ENCODE measurements at places on chromosomes 7 and 10.

DNA sequence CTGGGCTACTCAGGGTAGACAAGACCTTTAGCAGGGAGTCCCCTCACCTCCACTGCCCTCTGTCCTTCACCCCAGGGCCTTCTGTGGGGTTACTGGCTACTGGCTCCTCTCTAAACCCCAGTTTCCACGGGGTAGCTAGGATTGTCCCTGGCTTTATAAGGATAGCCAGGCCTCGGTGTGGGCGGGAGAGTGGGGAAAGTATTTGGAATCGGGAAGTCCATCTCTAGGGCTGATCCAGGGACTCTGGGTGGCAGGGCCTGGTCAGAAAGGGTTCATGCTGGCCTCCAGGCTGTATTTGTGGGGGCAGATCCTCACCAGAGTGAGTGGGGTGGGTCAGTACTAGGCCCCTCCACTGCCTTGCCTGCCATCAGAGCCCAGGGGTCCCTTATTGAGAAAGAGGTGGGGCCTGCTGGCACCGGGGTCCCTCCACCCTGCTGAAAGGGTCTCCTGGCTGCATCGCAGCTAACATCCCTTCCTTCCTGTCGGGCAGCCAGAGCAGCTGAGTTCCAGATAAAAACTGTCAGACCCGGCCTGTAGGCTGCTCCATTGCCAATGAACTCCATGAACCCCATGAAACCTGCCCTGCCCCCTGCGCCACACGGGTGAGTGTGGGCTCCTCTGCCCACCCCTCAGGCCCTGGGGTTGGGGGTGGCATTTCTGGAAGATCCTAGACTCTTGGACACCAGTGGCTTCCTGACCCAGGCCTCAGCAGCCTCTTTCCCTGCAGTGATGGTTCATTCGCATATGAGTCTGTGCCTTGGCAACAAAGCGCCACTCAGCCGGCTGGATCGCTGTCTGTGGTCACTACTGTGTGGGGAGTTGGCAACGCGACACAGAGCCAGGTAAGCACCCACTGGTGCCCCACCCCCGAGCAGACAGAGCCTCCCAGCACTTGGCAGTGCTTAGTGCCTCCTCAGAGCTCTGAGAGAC lies 7.3 kb downstream of the ZMIZ2 start:
- no peak for DNase-seq

DNA sequence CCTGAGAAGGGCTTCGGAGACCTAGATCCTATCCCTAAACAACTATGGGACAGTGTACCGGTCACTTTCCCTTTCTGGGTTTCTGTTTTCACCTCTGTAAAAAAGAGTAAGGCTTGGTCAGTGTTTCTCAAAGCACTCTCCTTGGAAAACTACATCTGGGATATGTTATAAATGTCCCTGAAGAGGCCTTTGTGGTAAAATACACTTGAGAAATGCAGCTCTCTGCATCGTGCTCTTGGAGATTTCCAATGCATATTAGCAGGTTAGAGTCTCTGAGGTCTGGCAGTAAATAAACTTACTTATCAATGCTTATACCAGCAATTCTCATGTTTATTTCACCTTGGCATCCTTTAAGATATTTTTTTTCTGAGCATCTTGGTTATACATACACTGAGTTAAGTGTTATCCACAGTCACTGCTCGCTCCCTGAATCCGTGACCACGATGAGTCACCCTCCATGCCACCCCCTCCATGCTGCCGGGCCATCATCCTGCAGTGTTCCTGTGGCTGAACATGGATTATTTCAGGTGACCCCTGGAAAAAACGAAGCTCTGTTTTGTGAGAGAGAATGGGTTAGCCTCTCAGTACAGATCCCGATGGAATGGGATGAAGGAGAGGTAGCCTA lies 3.3 kb upstream of the TBXAS1 start:
- no peak for DNase-seq

DNA sequence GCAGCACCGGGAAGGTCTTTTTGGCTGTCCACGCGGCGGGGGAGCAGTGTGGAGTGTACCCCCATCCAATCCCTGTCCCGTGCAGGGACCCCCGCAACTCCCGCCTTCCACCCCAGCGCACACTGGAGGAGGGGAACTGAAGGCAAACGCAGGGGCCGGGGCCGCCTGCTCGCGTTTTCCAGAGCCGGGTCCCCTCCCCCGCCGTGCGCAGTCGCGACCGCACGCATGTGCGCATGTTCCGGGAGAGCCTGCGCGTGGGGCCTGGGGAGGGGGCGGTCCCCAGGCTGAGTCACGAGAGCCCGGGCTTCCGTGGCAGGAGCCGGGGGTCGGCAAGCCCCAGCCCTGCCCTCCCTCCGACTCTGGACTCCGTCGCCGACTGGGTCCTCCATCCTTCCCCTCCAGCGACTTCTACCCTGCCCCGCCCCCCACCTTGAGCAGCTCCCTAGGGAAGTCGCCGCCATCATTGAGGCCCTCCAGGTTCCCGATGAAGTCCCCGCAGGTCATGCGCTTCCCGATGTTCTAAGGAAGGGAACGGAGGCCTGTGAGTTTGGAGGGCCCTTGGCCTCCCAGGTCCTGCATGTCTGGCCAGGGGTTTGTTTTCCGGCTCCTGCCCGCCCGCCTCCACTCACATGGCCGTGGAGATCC lies 8.0 kb downstream of the PSD start:
- no peak for DNase-seq

- DNase-seq, result no peak
These were observed 179.5 kb downstream of the DNAH11 start for GRCh38 chr7:21722371-21722770.

DNA sequence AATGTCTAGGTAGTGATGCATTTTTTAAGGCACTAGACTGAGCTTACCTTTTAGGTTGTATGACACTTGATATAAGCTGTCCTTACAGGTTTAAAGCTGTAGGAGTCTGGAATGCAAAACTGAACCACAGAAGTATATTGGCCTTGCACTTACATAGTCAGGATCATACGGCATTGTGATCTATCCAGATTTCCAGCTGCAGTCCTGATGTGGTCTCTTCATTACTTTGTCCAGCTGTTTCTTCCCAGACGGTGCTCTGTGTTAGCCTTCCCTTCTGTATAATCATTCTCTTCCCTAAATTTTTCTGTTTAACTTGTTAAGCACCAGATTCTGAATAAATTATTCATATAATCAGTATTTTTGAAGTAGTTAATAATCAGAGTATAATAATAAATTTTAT lies 67.1 kb downstream of the AUTS2 start:
- DNase-seq, result no peak
